T-cell (primary cell): ENCODE measurements at places on chromosomes 5 and 9.
A peak's percentile ranks its signal among the peaks of the same experiment; 100 is the strongest.

- DNase-seq, result no peak
These were observed 38.8 kb downstream of the IARS1 start for GRCh38 chr9:92254381-92255337.

GRCh38 chr5:154970759-154971158, 29.9 kb downstream of the MRPL22 start:
- no peak for DNase-seq

DNA sequence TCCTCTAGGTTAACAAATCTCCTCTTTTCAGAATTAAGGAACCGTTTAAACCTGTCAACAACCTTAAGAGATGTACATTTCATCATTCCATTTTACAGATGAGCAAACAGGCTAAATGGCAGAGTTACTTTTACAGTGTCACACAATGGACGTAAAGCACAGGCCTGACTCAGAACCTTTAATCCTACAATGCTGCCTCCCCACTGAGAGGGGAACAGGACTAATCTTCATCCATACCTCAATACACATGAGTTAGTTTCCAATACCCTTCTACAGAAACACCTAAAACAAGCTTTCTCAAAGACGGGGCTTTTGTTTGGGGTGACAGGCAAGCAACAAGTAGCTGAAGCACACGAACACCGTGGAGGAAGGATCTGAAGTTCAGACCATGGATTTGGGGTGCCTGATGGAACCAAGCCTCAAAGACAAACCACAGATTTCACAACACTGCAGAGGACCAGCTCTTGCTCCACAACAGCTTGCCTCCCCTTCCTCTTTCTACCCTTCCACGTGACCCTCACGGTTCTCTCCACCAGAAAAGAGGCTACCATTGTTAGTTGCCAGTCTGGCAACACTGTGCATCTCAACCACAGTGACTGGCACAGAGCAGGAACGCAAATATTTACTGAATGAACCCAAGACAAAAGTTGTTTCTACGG, 1.8 kb downstream of the RNF130 start:
- DNase-seq, result peak; percentile 42

GRCh38 chr9:68733021-68733405, 28.0 kb downstream of the PIP5K1B start:
- DNase-seq, result no peak
